SJSA1 (cell line): ENCODE measurements at places on chromosomes 2 and 18.
A peak's percentile ranks its signal among the peaks of the same experiment; 100 is the strongest.

DNA sequence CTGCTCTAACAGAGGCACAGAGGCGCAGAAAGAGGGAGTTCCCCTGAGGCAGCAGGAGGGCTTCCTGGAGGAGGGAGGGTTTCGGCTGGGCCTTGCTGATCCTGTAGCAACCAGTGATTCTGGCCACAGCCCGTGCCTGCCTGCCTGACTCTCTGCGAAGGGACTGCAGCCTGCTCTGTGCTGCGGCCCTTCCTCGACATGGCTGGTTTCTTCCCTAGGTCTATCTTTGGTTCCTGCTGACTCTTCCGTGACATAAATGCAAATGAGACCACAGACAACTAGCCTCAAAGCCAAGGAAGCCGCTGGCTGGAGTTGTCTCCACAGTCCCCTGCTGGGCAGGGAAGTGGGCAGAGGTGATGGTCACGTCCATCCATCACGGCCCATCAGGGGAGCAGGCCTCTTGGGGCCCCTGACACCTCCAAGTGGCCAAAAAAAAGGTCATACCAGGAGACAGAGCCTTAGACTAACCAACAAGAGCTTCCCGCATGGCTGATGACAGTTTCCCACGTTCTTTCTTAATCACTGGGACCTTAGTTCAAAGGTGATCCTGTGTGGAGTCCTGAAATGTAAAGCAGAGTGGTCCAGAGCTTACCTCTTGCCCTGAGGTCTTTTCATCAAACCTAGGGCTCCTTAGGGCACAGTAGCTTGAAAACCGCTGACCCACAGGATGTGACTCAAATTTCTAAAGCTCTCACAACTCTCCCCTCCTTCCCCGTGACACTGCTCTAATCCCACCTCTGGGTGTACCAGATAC is 55.3 kb downstream of the HS1BP3 start:
- peak; percentile 52 for DNase-seq

DNA sequence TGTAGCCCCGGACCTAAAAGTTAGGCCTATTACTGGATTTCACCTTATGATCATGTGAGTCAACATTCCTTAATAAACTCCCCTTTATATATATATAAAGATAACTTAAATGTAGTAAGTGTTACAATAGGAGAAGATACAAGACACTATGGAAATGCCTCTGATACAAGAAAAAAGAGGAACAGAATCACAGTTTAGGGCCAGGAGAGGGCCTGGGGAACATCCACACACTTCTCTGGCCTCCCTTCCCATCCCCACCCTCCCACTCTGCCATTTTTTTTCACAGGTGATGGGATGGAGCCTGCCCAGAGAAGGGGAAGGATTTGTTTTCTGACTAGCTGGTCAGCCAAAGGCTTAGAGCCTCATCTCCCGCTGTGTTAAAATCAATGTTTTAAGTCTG is 6.4 kb downstream of the CDC42EP3 start:
- DNase-seq = no peak

DNA sequence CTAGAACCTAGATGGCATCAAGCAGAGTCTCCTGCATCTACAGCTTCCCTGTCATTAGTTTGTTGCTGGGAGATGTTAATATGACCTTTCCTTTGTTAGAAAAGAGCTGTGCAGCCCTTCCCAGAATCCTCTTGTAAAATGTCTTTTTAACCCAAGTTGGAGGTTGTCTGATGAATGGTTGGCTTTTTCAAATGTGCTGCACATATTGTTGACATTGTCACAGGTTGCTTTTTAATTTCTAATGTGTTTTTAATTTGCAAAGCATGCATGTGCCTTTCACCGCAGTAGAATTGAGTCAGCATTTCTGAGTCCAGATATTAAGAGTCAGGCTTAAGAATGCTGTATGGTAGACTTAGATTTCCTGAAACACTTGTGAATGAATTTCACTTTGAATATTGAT is 120.8 kb downstream of the GREB1L start:
- no peak for DNase-seq

DNA sequence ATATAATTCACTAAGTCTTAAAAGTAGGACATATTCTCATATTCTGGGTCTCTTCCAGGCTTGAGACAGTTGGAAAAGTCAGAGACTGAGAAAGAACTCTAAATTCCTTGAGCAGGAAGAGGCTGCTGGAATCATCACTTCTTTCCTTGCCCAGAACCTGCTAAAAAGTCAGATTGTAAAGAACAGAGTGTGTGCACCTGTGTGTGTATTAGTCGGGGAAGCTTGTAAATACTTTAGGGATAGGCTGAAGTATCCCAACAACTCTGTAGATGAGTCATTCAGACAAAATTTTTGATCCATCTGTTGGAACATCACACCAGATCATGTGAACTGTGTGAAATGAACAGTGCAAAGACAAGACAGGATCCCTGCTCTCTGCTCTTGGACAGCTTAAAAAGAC is 16.1 kb downstream of the GAREM1 start:
- no peak for DNase-seq

DNA sequence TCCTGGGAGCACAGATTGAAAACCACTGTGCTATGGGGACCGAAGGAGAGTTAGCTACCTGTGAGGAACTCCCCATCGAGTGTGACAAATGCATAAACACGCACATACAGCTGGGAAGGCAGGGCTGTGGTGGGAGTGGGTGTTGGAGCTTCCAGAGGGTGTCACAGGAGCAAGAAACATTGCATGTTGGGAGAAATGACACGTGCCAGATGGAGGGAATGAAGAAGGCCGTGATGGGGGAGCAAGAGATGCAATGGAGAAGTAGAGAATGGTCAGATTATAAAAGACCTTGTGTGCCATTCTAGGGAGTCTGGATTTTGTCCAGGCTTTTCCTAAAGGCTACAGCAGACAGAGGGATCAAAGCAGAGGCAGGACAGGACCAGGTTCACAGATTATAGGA is 91.1 kb upstream of the NDUFV2 start:
- DNase-seq = no peak

DNA sequence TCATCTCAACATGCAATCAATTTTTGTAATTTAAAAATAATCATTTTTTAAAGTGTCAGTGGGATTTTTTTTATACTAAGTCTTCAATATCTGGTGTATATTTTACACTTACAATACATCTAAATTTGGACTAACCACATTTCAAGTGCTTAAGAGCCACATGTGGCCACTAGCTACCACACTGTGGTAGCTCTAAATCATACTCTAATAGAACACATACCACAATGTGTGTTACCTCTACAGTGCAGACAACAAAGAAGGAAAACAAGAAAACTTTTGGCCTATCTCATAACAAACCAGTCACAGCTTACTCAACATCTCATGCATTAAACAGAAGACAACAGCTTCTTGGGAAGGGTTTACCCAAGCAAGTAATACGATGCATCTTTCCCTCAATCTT is 24.5 kb downstream of the PIAS2 start:
- DNase-seq = no peak

DNA sequence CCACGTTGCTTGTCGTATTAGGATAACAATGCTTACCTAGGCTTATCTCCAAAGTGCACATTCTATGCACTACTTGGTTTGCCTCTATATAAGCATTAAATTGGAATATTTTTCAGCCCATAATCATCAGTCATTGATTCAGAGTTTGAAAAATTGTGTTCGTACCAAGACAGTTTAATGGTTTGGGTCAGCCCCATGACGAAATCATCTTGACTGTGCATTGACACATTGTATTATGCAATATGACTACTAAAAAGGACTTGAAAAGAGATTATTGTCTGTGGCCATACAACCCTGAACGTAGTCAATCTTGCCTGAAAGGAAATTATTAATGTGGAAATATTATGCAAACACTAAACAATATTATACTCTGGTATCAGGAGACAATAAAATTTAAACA is 141.3 kb downstream of the EML6 start:
- no peak for DNase-seq

DNA sequence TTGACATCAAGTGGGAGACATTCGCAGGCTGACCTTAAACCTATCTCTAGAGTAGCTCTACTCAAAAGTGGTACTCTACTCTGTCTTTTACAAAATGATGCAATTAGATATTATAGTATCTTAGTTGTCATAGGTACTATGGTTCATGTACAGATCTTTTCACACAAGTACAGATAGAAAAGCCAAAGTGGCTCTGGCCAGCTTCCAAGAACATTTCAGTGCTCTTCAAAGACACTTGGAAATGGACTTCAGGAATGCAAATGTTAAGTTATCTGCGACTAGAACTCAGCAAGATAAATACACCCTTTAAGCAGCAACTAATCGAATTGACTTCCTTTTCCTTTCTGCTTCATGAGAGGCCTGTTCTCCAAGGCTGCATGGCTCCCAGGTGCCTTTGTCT is 718.7 kb upstream of the FAM98A start:
- no peak for DNase-seq
